Left lung (tissue), 14 donors: ENCODE measurements at places on chromosomes 7 and 10. TPM values are rescaled to one million over a fixed set of nuclear protein-coding genes. Genes with fewer than 3 reads are reported as not detected.

DNA sequence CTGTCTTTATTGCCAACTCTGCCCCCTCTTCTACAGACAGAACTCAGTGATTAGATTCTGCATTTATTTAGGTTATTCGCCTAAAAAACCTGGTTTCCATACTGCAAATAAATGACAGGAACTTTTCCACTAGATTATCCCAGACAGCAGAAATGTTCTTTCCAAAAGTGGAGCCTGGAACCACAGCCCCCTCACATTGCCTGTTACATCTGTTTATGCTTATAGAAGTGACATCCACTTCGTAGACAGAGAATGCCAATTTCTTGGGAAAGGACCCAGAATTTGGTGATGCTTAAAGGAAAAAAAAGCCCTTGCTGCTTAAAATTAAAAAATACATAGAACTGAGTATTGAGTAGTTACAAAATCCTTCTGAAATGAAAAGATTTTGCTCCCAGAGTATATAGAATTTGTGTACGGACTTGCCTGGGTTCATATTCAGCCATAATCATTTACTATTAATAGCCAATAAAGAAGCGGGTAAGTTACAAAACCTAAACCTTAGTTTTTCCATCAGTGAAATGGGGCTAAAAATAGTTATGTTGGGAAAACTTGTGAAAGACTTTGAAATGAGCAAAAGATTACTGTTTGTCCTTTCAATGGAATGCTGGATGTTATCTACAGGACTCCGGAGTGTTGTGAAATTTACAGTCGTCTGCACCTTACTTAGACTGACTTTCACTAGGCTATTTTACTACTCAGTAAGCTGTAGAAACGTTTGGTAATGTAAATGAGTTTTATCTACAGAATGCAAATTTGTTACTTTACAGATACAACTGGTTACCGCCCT is 1.1 kb upstream of the PPP1R9A start:
- DNase-seq, result no peak

DNA sequence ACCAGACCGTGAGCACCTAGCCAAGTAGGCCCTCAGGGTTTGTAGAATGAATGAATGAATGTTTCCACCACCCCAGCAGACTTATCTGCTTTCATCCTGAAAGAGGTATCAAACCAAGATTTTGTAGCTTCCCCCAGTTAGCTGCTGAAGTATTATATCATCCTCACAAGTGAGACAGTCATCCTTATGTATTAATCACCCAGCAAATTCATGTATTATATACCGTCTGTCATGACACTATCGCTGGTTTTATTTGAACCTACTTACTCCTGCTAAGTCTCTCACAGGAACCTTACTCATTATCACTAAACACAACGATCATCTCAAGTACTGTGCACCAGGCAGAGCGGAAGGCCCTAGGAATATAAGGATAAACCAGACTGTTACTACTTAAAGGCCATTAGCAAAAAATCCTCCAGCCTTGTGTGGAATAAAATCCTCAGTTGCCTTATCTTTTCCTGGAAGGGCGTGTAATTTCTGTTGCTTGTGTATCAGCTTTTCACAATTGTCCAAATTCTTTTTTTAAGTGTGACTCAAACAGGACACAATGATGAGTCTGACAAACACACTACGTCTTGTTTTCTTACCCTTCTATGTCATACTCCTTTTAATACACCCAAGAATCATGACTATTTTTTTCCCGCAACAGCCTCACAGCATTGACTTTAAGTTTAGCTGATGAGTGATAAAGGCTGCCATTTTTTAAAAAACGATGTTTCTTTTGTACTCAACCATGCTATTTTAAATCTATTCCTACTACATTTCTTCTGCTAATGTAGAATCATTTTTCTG is 176.1 kb upstream of the KLF14 start:
- DNase-seq, result no peak

GRCh38 chr10:132654708-132655661 is 117.4 kb downstream of the INPP5A start:
- peak; percentile 52 for DNase-seq

- peak; percentile 91 for DNase-seq
Measured at GRCh38 chr10:53646525-53646924, 873.9 kb upstream of the MBL2 start.

GRCh38 chr10:83545901-83546391 is 593.4 kb upstream of the GHITM start:
- DNase-seq, result no peak

- DNase-seq, result peak; percentile 73
Measured at GRCh38 chr7:28957751-28958234, 337 bp downstream of the TRIL start.

DNA sequence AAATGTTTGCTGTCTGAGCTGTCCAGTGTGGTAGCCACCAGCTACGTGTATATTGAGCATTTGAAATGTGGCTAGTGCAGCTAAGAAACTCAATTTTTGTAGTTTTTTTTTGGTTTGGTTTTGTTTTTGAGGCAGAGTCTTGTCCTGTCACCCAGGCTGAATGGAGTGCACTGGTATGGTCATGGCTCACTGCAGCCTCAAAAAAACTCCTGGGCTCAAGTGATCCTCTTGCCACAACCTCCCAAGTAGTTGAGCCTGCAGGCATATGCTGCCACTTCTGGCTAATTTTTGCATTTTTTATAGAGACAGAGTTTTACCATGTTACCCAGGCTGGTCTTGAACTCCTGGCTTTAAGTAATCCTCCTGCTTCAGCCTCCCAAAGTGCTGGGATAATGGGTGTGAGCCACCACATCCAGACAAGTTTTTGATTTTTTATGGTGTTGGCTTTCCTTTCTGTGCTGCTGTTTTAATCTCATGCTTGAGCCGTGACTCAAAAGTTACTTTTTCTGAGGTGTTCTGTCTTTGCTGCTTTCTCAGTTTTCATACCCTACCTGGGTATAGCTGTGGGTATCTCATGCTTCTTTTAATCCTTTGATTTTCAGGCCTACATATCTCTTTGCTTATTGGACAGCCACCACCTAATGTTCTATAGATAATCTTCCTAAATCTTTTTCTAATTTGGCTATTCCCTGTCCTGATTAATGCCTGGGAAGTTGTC is 16.0 kb downstream of the WAC start:
- no peak for DNase-seq

DNA sequence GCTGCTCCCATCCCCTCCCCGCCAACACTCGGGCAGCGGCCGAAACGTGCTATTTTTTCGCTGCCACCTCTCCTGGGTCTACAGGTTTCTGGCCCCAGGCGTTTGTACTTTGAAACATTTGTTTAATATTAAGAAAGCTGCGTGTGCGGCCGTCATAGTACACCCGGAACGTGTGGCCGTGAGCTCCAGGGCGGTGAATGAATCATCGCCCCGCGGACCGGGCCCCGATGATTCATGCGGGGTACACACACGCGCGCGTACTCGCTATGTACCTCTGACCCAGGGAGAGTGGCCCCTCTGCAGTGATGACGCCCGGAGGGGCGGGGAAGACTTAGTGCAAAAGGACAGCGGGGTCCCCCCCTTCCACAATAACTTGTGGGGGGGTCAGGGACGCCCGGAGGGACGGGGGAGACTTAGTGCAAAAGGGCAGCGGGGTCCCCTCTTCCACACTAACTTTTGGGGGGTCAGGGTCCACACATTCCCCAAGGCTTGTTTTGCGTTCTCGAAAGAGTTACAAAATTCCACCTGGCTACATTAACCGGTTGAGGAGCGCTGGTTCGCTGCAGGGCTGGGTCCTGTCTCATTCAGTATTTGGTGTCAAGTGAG is 56.5 kb upstream of the PCGF5 start:
- DNase-seq, result peak; percentile 88

Gene TMEM270
- not detected for total RNA-seq

Gene CTNNA3
- total RNA-seq, result not detected

Gene PRSS37
- not detected for total RNA-seq

Gene VSTM4
- total RNA-seq, result 11.0 TPM

Gene MKX
- 0.29 TPM for total RNA-seq

Gene CRTAC1
- total RNA-seq, result 44.0 TPM

Gene SRI
- 121 TPM for total RNA-seq
